ENCODE measurements at places on chromosomes 4 and X. TPM values are rescaled to one million over a fixed set of nuclear protein-coding genes. Genes with fewer than 3 reads are reported as not detected.
A peak's percentile ranks its signal among the peaks of the same experiment; 100 is the strongest.

KLHL4 gene
- 2.0 TPM for total RNA-seq

ADH7 gene
- total RNA-seq, result not detected

CDKL2 gene
- total RNA-seq, result 1.2 TPM

PFKFB1 gene
- 0.55 TPM for total RNA-seq

CFAP99 gene
- total RNA-seq, result not detected

PPARGC1A gene
- 126 TPM for total RNA-seq

ATP2B3 gene
- total RNA-seq, result not detected

GRCh38 chr4:85595098-85595775 lies 120.3 kb downstream of the ARHGAP24 start:
- DNase-seq, result no peak

DNA sequence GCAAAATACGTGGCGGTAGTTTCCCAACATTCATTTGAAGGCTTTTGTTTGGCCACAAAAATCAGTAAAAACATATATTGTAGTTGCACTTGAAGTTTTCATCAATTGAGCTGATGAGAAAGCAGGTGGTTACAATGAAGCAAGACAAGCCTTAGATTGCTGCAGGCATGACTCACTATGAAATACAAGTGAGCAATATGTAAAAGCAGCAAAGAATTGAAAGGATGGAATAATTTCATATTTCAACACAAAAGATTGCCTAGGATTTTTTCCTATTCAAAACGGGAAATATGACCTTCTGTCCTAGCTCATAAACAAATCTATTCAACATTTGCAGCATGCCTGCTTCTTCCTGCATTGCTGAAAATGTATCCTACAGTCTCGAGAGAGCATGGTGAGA lies 190.9 kb upstream of the BANK1 start:
- DNase-seq, result no peak

DNA sequence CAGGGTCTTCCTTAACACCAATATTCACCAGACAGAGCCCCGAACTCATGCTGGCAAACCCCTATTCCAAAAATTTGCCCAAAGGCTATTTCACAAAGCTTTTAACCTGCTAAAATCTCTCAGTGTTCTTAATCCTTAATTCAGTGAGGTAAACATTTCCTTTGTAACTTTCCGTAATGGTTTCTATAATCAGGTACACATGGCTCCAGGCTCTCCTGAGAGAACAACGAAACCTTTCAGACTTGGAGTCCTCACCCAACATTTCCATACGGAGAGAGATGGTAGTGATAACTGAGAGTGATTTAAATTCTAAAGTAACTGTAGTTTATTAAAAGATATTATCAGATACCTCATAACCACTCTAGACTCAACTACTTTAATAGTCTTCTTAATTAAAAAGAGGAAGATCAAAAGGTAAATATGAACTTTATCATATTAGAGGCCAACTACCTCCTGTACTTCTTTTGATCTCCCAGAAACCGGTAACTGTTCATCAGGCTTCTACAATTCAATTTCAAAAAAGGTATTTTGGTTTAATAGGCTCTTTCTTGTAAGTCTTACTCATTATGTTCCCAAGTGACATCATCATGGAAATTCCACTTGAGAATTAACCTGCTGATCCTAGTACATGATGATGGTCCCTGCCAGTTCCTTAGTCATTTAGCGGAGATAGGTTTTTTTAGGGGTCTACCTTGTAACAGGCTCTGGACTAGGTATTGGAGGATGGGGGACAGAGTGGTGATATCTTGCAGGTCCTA lies 91.4 kb upstream of the UCP1 start:
- DNase-seq, result no peak

DNA sequence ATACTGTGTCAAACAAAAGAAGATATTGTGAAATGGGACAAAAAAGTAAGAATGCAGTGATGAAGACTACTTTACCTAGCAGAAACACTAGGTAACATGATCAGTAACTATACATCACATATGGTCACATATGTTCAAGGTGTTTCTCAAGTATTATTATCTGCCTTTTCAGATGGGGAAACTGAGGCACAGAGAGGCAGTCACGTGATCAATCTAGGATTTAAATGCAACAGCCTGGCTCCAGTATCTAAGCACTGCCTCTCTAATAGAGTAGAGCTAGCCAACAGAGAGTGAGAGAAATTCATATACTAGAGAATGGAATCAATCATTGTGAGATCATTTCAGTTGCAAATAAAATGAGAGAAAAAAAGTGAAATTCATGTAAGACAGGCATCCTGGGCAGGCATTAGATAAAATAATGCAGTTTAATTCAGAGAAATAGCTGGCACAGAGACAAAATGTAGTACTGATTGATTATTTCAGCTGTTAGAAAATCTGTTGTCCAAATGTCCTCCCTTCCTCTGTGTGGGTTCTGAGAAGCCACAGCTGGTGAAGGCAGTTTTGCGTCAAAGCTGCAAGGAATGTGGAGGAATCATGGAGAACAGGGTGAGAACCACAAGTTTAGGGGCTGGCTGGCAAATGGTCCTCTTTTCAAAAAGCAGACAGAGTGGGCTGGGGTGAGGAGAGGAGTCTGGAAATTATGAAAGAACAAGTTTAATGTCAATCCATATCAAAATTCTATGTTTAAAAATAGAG lies 26.0 kb downstream of the SMIM43 start:
- no peak for DNase-seq

GRCh38 chr4:71004281-71004851 lies 10.9 kb downstream of the DCK start:
- DNase-seq, result peak; percentile 49

DNA sequence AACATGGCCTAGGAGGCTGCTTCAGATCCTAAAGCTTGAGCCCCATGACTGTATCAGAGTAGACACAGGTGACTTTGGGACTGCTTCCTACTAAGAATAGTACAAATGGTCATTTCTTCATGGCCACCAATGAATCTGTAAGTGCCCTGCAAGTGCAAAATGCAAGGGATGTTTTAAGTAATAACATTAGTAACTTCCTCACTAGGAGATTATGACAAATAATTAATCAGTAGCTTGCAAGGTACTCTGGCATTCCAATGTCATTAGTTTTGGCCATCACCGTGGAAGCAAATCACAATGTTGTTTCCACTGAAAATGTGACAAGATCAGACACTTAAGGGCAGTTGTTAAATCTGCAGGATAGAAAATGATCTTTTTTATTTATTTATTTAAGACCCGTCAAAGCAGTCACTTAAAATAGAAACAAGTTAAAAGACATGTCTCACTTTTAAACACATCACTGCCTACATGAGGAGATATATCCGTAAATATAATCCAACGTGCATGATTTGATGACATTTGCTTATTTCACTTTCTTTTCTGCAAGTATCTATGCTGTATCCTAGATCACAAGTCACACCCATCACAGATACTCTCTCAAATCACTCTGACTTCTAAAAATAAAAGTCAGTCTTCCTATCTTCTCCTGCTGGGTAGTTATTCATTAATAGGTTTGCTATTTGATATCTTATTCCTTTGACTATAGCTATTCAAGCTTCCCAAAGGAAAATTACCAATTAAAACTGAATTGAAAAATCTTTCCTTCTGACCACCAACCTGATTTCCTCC lies 400.6 kb downstream of the IL15 start:
- no peak for DNase-seq

- DNase-seq, result no peak
These were observed 13.9 kb downstream of the PPP2R2C start for GRCh38 chr4:6458528-6458927.

DNA sequence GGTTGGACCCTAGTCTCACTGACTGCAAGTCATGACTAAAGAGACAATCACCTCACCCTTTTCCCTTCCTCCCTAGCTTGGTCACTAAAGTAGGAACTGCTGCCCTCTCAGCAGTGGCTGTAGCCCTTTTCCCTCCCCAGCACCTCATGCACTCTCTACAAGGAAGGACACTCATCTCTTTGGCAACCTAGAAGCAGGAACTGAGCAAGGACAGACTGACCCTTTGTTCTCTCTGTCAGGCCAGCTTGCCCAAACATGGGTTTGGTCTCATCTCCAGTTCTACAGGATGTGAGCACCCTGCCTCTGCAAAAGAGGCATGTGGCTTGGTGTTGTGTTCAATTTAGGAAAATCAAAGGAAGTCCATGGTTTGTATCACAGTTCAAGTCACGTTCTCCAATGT lies 15.8 kb downstream of the LEF1 start:
- no peak for DNase-seq
